NCI-H2107 (cell line): ENCODE measurements at places on chromosomes 13 and 19.

DNA sequence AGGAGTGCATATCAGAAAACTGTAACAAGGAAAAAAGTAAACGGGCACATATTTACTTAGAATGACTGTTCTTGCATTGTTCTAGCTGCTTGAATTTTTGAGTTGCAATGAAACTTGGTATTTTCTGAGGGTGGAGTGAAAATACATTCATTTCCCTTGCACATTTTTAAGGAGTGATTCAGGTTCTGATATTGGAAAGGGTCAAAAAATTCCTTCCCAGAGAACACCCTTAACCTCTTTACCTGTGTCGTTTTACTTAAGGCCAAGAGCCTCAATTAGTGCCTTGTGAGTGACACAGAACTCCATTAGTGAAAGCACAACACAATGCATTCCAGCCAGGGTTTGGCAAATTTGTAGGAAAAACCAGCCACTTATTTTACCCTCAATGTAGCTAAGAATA lies 2.3 kb downstream of the ITGBL1 start:
- no peak for DNase-seq

- DNase-seq = no peak
These were observed 26.5 kb downstream of the RANBP3 start for GRCh38 chr19:5951338-5951861.

- DNase-seq = no peak
These were observed 1.5 kb downstream of the DZIP1 start for GRCh38 chr13:95642999-95643398.

DNA sequence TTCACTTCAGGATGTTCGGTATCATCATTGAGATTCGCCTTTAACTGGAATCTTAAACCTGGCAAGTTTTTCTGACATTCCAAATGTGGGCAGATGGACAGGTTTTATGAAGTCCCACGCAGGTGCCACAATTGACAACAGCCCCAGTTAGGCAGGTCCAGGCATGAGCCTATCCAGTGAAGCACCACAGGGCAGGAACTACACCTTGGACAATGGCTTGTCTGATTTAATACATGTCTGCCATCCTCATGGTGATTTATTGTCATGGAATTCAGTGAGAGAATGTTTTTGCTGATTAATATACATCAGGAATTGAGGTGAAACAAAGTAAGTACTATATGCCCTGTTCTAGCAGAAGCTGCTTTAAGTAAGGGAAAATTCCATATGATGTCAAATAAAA lies 10.2 kb upstream of the TPP2 start:
- no peak for DNase-seq

DNA sequence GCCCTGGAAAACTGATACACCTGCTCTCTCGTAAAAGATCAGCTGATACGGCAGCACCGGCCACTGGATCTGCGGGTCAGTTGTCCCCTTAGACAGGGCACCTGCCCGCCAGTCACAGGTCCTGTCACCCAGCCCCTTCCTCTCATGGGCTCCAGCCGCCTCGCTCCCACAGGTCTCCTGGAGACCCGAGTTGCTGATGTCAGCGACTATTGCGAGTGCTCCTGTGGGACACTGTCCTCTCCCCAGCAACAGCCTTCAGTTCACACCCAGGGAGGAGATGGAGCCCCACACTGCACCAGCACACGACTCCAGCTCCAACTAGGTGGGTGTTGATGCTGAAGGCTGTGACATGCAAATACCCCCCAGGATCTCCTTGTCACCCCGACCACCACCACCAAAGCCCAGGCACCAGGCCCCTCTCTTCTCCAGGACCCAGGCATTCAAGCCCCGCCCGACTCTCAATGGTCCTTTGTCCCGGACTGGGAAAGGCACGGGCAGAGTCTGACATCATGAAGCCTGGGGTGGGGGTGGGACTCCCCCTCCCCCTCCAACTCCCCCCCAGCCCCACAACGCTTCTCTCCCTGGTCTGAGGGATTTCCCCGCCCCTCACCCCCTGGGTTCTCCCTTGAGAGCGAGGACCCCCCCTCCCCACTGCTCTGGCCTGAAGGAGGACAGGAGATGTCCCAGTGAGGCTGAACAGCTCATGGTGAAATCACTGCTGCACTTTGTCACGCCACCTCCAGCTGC lies 1.4 kb upstream of the MAG start:
- DNase-seq = no peak

DNA sequence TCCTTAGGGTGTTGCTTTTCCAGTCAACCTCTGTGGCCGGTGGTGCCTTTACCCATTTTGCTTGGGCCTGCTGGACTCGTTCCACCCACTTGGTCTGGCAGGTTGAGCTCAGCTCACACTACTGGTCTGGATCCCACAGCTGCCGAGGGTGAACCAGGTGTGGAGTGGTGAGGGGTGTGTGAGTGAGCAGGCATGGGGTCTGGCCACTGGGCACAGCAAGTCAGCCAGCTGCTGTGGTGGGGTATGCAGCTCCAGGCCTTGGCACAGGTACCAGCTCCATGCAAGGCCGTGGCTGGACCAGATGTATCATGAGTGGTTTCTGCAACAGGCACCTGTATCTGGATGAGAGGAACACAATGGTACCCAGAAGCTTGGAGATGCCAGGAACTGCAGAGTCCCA lies 277.6 kb upstream of the KLHL1 start:
- no peak for DNase-seq

DNA sequence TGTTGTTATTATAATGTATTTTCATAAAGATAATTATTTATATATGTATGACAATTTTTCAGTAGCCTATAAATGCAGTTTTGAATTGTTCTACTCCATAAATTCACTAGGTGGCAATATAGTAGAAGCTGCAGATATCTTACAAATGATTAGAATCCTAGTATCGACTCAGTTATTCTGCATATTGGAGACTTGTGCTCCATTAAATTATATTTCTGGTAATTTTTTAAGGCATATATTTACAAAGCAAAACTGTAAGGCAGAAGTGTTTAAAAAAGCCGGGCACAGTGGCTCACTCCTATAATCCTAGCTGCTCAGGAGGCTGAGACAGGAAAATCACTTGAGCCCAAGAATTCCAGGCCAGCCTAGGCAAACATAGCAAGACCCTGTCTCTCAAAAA lies 58.7 kb downstream of the DPY19L3 start:
- DNase-seq = no peak

- DNase-seq = no peak
These were observed 4.0 kb upstream of the FLT3LG start for GRCh38 chr19:49469828-49470614.

- no peak for DNase-seq
These were observed 6.8 kb upstream of the FRY start for GRCh38 chr13:32024750-32025149.

DNA sequence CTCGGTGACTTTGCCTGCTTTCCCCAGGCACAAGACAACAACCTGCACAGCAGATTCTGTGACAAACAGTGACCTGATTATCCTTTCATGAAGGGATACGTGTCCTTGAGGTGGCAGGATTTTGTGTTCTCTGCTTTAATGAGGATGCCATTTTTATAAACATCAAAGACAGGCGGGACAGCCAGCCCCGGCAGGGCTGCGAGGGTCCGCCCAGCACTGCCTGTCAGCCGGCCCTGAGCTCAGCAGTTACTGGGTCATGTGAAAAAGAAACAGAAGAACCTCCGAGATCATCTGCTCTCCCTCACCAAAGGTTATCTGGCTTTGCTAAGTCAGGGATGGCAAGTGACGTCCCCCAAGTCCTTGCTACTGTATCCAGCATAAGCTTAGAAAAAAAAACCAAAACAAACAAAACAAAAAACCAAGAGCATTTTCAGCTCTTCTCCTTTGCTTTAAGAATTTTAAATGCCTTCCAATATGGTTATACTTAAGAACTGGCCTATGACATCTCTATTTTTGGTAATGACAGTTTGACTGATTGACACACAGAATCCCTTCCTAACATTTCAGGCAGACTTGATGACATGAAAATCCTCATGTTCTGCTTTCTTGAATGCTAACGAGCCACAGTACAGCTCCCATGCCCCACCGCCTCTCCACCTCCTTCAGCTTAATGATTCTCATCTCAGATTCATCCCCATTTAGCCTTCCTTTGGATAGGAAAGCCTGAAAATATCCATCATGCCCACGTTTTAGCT lies 666.6 kb upstream of the ARGLU1 start:
- no peak for DNase-seq

DNA sequence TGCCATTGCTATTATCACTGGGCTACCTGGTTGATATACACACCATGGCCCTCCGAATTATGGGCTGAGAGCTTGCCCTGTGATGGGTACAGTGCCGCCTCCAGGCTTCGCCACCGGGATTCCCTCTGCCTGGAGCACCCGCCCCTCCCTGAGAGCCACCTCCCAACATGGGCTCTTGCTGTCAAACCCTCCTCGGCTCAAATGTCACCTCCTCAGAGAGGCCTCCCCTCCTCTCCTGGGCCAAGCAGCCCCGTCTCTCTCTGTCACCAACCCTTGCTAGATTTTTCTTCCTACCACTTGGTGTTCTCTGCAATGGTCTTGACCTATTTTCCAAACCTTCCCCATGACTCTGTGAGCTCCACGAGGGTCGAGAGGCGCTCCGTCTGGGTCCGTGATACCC lies 12.2 kb upstream of the TLE2 start:
- no peak for DNase-seq

GRCh38 chr19:1917146-1917545 lies 11.9 kb downstream of the ADAT3 start:
- DNase-seq = no peak

- no peak for DNase-seq
These were observed 15.6 kb upstream of the NANOS3 start for GRCh38 chr19:13861392-13861713.

GRCh38 chr19:16340092-16340491 lies 15.5 kb downstream of the KLF2 start:
- no peak for DNase-seq

- no peak for DNase-seq
These were observed 1.6 kb upstream of the ZNF556 start for GRCh38 chr19:2865334-2866100.

DNA sequence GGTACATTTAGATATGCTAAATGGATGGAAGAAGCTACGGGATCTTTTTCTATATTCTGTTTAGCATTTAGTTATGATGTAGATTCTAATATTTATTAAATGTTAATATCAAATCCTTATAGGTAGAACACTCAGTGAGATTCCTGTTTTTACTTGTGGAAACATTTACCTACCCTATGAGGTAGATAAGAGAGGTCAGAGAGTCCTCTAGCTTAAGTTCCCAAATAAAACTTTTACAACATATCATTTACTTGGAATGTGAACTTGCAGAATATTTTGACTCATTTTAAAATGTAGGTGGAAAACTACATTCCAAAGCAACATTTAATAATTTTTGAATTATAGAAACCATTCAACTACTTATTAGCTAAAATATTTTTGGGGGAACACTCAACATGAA lies 63.7 kb downstream of the UBL3 start:
- no peak for DNase-seq
